NCI-H1436 (cell line): ENCODE measurements at places on chromosomes 7 and 10.
A peak's percentile ranks its signal among the peaks of the same experiment; 100 is the strongest.

DNA sequence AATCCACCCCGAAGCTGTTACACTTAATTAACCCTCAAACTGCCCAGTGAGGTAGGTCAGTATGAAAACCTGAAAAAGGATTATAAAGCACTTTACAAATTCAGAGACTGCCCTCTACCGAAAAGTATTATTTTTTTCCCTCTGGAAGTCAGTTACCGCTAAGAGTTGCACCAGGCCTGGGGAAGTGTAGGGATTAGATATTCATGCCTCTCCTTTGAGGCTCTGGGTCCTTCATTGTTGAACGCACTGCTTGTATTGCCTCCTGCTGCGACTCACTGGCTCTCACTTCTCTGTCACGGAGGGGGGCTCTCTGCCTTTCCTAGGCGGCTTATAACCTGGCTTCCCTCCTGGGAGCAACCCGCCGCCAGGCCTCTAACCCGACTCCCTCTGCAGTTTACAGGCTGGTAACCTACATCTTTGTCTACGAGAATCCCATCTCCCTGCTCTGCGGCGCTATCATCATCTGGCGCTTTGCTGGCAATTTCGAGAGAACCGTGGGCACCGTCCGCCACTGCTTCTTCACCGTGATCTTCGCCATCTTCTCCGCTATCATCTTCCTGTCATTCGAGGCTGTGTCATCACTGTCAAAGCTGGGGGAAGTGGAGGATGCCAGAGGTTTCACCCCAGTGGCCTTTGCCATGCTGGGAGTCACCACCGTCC is 2.7 kb downstream of the RHBDD2 start:
- DNase-seq = no peak

DNA sequence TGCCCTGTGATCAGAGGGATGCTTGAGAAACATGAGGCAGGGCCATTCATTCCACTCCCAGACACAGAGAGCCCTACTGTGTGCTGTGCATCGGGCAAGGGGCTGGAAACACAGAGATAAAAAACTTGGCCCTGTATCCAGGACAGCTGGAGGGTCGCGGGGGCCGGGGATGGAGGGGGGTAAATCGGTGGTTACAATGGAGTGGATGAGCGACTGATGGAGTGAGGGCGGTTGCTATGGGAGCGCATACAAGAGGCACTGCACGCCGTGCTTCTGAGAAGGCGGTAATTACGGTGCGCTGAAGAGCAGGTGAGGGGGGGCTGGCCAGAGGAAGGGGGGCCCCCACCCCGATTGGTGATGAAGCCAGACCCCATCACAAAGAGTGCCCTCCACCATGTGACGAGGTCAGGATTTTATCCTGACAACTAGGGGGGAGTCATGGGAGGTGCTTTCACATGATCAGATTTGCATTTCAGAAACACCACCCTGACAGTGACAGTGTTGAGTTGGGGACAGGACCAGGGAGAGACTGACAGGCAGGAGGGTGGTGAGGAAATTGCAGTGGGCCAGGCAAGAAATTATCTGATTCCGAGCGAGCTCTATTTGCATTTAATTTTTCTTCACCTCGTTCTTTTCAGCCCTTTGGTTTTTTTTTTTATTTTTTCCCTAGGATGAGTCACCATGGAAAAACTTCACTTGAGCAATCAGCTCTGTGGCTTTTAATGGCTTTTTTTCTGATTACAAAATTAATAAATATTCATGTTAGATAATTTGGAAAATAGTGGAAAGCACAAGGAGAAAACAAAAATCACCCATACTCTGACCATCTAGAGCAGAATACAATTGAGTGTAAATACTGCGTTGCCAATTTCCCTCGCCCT is 7.8 kb downstream of the CPA5 start:
- peak; percentile 97 for DNase-seq

- no peak for DNase-seq
Measured at GRCh38 chr10:2436933-2437332, 630.4 kb upstream of the PFKP start.

DNA sequence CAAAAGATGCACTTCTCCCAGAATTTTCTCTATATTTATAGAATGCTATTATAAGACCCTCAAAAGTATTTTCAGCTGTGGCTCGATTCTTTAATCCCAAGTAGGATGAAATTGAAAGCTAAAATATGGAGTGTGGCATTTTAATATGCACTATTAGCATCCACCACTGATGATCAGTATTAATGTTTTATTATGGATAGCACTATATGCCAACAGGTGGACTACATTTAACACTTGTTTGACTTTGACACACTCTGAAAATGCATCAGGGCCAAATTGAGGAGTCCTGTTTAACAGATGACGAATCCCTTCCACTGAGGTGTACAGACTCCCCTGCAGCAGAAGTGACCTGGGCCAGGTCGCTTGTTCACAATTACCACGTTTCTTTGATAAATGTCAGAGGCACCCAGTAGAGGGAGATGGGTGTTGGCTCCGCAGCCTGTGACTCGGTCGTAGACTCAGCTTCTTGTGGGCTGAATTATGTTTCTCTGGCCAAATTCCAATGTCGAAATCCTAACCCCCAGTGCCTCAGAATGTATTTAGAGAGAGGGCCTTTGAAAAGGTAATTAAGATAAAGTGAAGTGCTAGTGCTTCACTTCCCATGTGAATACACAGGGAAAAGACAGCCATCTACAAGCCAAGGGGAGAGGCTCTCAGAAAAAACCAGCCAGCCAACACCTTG is 48.1 kb downstream of the WIPF3 start:
- no peak for DNase-seq

DNA sequence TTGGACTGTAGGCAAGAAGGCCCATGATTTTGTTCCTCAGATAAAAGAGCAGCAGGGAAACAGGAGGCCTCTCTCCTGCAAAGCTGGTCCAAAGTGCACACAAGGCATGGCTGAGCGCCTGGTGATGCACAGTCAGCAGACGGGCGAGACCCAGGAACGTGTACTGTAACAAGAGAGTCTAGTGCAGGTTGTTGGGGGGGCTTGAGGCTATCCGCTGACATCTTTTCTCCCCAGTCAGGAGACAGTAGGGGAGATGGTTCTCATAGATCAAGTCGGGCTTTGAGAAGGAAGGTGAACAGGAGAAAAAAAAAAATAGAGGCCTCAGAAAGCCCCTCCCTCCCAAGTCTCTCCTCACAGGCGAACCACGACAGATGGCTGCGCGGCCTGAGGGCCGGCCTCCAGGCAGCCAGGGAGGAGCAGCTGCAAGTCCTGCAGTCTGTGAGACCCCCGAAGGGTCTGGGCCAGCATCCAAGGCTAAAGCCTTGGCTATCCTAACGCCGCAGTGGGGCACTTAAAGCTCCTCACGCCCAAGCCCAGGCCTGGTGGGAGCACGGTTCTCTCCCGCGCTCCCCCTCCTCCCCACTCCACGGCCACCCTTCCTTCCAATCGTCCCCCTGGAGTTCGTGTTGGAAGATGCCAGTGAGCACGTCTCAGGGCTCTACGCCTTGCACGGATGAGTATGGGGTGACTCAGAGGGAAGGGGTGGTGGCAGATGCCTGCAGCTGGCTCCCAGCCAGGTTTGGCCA is 68.3 kb downstream of the PRKAG2 start:
- no peak for DNase-seq

- no peak for DNase-seq
Measured at GRCh38 chr7:95424716-95425115, 10.1 kb downstream of the PON2 start.

DNA sequence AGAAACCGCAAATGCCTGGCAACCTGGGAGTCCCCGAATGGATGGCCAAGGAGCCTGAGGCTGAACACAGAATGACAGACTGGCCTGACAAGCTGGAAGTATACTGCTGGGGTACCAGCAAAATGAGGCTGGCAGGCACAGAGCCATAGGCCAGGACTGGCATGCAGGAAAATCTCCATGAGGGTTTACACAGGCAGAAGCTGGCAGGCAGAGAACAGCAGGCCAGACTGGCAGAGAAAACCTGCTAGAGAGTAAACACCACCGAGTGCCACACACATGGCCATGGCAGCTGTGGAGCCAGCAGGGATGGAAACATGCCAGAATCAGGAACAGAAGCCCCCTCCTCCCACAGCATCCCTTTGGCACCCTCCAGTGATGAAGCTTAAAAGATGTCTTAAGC is 63.4 kb downstream of the CRPPA start:
- no peak for DNase-seq

GRCh38 chr7:69349291-69349690 is 249.0 kb upstream of the AUTS2 start:
- peak; percentile 72 for DNase-seq

DNA sequence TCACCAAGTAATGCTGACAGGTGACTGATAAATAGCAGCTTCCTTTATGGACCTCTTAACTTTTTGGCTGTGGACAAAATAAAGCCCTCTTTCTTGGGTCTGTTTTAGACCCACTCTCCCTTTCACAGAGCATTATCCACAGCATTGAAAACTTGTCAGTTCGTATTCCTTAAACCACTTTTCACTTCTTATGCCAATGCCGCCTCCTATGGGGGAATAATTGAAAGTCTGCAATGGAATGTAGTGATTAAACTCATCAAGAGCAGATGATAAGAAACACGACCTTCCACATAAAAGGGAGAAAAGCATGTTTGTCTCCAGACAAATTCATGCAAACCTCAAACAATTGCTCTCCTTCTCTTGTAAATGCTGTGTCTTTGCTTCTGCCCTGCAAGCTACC is 153.4 kb downstream of the SORCS1 start:
- no peak for DNase-seq

GRCh38 chr7:103690242-103690974 is 244.4 kb upstream of the SLC26A5 start:
- DNase-seq = no peak
